ENCODE measurements at places on chromosomes 1 and 21.

GRCh38 chr21:30430170-30430655, at the start of gene KRTAP13-4:
KRTAP13-4 (plus strand) TSS chr21:30430220; CDS start chr21:30430276, 56 bp downstream.
- no peak for DNase-seq

DNA sequence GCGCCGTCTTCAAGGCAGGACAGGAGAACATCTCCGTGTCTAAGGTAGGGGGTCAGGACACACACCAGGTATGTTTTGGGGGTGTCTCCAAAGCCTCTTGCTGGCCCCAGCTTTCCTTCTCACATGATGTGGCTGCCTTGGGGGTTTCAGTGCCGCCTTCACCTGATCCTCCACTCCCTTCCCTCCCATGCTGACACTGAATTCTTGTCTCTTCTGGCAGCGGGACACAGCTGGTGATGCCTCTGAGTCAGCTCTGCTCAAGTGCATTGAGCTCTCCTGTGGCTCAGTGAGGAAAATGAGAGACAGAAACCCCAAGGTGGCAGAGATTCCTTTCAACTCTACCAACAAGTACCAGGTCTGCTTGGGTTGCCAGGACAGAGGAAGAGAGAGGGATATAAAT, 13.5 kb downstream of the ATP1A2 start:
- no peak for DNase-seq

GRCh38 chr1:157325220-157325619, 187.0 kb upstream of the ETV3 start:
- DNase-seq = no peak

GRCh38 chr21:43835050-43835449, 30.0 kb upstream of the AGPAT3 start:
- no peak for DNase-seq
